Brain (organoid and tissue), 16 donors: ENCODE measurements at places on chromosomes 13 and 19. TPM values are rescaled to one million over a fixed set of nuclear protein-coding genes. Genes with fewer than 3 reads are reported as not detected.
A peak's percentile ranks its signal among the peaks of the same experiment; 100 is the strongest.

Gene RGS9BP
- polyA plus RNA-seq: 1.1 TPM

Gene GPC5
- polyA plus RNA-seq: 3.1 TPM

Gene ZFP14
- 1.8 TPM for polyA plus RNA-seq

DNA sequence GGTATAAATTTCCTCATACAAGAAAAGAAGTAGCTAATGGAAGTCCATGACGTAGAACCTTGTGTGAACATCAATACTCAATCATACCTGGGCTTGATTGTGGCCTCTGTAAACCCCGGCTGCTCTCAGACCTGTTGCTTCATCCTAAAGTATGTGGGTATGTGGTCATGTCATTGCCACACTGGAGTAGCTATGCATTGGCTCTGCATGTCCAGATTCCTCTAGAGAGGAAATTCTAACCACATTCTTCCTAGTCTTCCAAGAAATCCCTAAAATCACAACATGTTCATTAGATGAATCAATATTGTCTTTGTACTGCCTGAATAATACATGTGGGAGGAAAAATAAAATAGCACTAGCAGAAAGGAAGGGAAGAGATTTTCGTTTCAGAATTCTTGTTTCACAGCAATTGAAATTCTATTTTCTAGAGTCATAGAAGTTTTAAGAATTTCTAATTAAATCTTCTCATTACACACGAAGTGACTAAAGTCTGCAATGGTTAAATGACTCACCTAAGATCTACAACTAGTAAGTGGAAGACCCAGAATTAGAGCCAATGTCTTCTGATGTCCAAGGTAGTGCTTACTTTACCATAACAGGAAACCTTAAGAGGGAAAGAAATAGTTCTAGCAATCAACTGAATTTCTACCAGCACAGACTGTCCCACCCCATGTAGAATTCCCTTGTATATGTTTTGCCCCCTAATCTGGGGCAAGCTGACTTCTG is 28.0 kb downstream of the RXFP2 start:
- DNase-seq: no peak

DNA sequence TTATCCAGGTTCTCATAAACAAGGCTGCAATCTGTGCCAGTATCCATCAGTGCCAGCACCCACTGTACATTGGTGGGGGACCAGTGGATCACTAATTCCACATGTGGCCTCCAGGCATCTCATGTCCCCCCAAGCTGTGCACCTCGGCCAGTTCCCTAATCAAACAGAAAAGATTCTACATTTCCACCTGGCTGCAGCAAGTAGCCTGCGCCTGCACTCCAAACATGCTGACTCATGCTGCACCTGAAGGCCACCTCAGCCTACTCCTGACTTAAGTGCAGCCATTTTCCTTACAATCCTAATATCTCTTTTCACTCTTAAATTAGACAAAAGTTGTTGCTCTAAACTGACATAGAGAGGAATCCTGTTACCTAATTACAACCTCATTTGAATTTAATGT is 729.4 kb upstream of the MIR17HG start:
- DNase-seq: no peak

GRCh38 chr13:36530050-36530789 is 97.9 kb downstream of the CCNA1 start:
- peak; percentile 64 for DNase-seq
